ENCODE measurements at places on chromosomes 5 and 9. TPM values are rescaled to one million over a fixed set of nuclear protein-coding genes. Genes with fewer than 3 reads are reported as not detected.

The PCDHGB2 gene
- 5.3 TPM for total RNA-seq

The TMEM232 gene
- total RNA-seq = 0.21 TPM

The ANGPTL2 gene
- 0.08 TPM for total RNA-seq

The SLC25A2 gene
- total RNA-seq = 0.28 TPM

The IL13 gene
- not detected for total RNA-seq

The NR5A1 gene
- total RNA-seq = 2.5 TPM

GRCh38 chr5:170283296-170283695, 14.3 kb downstream of the LCP2 start:
- DNase-seq = no peak

DNA sequence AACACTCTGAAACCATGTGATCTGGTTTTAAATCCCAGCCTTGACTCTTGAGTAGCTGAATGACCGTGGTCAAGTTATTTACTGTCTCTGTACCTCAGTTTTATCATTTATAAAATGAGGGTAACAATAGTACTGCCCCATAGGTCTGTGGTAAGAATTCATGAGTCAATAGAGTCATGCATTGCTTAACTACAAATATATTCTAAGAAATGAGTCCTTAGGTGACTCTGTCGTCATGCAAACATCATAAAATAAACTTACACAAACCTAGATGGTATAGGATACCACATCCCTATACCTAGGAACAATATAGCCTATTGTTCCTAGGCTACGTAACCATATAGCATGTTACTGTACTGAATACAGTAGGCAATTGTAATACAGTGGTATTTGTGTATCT, 20.3 kb upstream of the ABCA1 start:
- no peak for DNase-seq

DNA sequence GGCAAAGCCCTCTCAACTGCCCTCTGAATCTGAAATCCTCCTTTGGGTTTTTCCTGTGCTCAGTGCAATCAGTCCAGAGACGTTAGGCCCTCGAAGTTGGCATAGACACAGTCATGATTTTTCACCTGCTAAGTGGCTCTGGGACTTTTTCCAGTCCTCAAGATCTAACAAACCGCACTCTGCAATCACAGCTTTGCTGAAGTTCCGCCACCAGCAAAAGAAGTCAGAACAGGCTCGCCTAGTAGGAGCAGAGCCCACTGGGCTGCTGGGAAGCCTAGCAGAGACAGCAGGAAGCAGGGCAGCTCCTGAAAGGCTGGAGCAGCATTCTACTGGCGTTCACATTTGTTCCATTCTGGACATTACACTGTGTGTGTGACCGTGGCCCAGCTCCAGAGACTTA, 222.8 kb upstream of the KIF2A start:
- DNase-seq = no peak

- DNase-seq = no peak
Measured at GRCh38 chr5:56480705-56481427, 247.7 kb upstream of the ANKRD55 start.

All from Panc1 (cell line).